ENCODE measurements at places on chromosomes 12 and 14.

DNA sequence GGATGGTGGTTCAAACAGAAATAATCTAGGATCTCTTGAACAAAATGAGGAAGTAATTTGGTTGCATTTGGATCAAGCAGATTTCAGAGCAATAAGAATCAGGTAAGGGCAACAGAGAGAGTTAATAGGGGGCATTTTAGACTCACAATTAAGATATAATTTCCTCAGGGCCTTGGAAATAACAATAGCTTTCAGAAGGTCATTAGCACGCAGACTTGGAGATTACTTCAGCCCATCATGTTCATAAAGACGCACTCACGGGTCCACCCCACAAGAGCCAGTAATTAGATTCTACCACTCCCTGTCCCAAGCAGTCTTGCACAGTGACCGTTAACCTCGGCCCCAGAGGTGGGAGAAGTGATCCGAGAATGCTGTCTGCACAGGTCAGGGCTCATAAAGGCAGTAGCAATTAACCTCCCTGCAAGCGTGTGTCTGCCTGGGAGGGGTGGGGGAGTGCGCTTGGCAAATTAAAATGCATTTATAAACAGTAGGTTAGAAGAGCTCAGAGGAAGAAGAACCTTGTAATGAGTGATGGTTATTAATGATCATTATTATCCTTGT, 125.7 kb upstream of the CCDC196 start:
- DNase-seq = no peak

DNA sequence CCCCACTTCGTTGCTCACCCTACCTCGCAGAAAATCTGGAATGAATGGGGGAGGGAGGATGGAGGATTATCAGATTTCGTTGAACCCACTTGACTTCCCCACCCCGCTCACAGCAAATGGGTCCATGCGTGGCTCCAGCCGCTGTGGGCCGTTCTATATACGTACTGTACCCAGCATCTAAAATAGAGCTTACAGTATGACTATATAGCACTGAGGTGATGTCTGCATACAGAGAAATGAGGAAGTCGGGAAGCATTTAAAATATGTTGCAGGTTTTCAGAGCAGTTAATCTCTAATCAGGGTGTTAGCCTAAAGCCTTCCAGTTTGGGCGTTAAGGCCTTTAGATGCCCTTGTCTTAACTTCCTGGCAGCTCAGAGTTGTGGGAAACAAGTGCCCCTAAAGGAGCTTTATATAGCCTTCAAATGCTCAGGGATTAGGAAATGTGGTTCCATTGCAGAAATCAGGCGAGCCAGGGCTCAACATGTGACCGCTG, 1.4 kb downstream of the BICDL1 start:
- no peak for DNase-seq

DNA sequence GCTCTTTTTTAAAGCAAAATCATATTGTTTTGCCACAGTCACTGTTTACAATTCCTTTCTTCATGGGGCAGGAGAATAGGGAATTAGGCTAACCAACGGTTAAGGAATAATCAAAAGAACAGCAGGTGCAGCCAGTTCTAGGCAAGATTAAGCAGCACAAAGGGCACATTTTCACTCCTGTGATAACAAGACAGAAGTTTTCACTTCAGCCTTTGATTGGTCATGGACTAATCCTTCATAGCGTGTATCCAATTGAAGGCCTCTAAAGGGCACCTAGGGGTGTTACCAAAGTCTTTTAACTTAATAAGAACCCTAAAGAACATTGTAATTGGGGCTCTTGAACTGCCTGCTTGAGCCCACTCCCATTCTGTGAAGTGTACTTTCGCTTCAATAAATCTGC, 206.9 kb upstream of the AMIGO2 start:
- DNase-seq = no peak

GRCh38 chr12:92331383-92331782, 185.7 kb upstream of the BTG1 start:
- no peak for DNase-seq

DNA sequence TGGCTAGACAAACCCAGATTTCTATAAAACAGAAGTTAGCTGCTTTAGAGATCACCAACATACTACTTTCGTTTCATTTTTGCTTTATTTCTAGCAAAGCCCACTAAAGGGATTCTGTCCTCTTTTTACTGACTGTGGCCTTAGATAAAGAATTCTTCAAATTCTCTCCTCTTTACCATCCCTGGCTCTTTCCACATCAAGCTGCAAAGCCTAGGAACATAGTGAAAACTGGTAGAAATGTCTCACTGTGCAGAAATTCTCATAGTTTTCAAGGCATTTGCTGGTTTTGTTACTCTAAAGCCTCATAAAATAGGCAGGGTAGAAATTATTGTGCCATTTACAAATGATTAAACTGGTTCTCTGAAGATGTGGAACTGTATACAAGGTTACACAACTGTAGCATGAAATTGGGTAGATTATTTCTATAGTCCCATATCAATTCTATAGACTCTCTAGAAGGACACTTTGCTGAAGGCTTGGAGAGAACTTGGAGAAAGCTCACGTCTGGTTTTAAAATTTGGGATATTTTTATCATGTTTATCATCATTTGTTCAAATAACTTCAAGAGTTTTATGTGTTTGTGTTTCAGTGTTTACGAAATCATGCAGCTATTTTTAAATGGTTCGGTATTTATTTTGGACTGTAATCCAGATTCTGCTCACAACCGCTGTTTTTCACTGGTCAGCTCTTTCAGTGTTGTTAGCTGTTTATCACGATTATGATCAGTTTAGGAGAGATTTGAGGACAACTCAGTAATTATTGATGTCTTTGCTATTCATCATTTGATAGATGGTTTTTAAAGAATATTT, 36.7 kb upstream of the CSRP2 start:
- DNase-seq = no peak

DNA sequence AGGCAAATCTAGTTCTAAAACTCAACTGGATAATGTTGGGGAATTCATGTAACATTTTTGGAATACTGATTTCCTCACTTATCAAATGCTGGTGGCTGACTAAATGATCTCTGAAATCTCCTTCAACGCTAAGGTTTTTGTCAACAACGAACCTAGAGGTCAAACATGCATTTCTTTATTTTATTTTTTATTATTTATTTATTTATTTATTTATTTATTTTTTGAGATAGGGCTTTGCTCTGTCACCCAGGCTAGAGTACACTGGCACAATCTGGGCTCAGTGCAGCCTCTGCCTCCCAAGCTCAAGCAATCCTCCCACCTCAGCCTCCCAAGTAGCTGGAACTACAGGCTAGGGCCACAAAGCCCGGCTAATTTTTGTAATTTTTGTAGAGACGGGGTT, 64.5 kb downstream of the DUSP16 start:
- DNase-seq = no peak

DNA sequence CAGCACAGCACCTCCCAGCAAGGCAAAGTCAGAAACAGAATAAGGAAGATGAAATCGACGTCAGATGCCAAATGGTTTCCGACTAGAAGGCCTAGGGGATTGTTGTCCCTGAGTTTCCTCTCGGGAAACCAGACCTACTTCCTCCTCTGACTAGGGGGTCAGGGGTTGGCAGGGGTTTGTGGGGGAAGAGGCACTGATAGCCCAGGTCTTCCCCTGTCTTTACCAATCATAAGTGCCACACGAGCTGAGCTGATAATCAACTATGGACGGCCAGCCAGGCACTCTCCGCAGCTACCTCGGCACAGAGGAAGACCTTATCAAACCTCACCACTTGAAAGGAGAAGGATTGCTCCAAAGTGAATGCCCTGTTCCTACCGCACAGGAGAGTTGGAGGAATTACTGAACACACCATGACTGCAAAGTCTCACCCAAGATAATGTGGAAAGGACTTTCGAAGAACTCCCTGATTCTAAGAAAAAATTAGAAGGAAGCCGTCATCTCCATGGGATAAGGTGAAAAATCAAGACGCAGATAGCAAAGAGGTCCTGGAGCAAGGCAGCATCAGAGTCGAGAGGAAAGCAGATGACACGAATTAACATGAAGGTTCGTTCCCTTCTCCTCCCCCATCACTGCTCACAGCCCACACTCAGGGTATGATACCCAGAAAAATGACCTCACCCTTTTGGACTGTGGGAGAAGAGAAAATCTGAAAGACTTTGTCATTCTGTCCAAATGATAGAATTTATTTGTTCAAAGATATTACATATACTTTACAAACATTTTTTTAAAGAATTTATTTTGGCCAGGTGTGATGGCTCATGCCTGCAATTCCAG, 77.7 kb upstream of the MED13L start:
- no peak for DNase-seq

- no peak for DNase-seq
These were observed 73.5 kb downstream of the CDK17 start for GRCh38 chr12:96326628-96327227.

GRCh38 chr12:48459259-48459658, 13.1 kb upstream of the ANP32D start:
- no peak for DNase-seq

GRCh38 chr14:104450811-104451401, 128.7 kb upstream of the C14orf180 start:
- DNase-seq = no peak

DNA sequence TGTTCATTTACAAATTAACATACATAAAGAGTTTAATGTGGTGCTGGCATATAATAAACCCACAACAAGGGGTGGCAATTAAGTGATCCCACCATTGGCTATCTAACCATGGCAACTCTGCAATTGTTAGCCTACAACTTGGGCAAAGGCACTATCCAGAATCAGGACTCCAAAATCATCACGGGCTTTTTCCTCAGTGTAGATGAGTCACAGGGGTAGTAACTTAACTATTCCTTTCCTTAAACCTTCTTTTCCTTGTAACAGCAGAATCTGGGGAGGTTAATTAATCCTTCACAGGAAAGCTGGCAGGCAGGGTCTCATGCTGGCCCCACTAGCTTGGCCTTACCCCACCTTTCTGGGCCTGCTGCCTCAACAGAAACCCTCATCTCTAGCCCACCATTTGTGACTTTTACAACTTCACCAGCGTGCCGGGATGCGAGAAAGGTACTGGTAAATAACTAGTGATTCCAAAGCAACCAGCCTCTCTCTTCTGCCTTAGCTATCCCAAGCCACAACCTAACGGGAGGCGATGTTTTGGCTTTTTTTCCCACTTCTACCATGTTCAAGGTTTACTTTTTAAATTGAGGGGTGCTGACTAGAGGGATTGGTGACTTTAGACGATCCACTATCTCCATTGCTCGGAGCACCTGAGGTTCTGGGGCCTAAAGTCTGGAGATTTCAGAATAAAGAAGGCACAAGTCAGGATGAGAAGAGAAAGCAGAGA, 744 bp downstream of the ATP5MC2 start:
- DNase-seq = no peak

- no peak for DNase-seq
These were observed 941 bp upstream of the STAB2 start for GRCh38 chr12:103586132-103586531.

GRCh38 chr12:118055144-118055557, 5.8 kb downstream of the WSB2 start:
- peak; percentile 78 for DNase-seq

DNA sequence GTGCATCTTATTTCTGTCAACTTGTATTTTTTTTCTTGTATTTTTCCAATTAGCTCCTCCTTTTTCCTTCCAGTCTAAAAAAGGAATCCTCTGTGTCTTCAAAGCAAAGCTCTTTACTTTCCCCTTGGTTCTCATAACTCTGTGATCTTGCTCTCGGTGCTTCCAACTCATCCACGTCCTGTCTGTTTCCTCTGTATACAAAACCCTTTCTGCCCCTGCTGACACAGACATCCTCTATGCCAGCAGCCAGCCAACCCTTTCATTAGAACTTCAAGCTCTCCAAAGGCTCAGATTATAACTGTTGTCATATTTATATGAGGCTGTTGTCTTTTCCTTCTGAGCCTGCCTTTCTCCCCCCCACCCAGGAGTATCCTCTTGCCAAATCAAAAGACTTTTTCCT, 32.4 kb downstream of the OAS2 start:
- no peak for DNase-seq

DNA sequence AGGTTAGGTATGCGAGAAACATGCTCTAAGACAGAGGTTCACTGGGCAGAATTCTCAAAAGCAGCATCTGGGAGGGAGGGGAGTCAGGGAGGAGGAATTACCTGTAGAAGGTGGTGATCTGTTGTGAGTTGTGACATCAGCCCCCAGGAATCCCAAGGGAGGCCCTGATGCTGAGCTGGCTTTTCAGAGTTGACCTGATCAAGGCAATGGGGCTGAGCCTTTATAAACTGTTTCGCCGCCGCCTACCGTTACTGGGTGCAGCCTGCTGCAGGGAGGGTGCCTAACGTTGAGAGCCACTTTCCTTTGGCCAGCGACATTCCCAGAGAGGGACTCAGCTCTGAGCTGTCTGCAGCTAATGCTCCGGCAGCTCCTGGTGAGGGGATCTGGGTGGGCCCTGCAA, 257.9 kb upstream of the TMEM132C start:
- no peak for DNase-seq

DNA sequence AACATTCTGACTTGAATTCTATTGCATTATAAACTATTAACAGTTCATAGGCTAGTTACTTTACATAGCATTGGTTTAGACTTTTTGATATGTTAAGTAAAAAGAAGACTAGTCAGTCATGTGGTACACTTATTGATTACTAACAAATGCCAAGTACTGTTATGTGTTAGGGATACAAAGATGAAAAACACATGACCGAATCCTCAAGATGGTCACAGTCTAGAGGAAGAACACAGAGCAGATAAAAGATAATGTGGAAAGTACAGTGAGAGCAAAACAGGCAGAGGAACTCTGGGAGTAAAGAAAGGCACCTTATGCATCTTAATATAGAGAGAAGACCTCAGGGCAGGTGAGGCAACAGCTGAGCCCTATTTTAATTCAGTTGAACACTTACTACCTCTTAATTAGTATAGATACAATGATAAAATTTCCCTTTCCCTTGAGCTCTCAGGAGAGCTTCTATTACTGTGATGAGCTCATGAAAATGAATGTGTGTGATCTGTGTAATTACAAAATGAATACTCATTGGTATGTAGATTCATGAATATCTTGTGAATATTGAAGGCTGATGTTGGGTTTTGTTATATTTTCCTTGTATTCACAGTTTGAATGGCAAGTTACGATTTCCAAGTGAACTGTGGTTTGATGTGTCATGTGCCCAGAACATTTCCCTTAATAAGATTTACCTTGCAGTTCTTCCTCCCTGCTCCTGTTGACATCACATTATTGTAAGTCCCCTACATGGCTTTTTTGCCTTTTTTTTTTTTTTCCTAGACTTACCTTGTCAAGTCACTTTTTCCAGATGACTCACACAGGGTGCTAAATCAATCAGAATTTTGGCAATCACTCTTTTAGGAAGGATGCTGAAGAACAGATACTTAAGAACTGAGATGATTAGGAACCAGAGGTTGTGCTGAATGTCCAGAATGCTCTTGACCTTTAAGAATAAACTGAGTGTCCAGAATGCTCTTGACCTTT, 29.5 kb upstream of the MSRB3 start:
- DNase-seq = no peak

- no peak for DNase-seq
These were observed 1.7 kb downstream of the CREBL2 start for GRCh38 chr12:12613344-12613743.

DNA sequence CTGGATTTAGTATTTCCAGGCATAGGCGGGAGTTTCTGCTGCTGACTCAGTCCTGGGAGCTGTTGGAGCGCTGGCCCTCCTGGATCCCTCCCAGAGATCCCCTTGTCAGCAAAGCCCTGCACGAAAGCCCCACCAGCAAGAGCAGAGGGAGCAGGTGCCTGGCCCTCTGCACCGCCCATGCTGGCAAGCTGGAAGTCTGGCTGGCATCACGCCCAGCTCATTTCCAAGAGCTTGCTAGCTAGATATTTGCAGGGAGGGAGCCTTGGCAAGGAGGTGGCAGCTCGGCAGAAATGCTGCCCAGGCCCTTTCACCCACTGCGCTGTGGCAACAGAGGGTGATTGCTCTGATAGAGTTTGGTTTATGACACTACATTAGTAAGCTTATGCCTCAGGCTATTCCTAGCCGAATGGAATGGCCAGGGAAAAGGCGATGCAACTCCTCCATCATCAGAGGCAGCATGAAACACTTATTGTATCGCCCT, 193.9 kb downstream of the EMP1 start:
- DNase-seq = no peak

Data from stimulated activated CD4-positive, alpha-beta T cell treated with anti-CD3 and anti-CD28 coated beads, Interleukin-2, amount 100 ng/mL, for 24 hours (primary cell).